Neuronal stem cell (in vitro differentiated cells): ENCODE measurements at places on chromosomes 11 and 22.

GRCh38 chr11:12587333-12587991 lies 86.8 kb upstream of the TEAD1 start:
- DNase-seq, result no peak

- DNase-seq, result no peak
Observed at GRCh38 chr11:113593698-113594308, 112.3 kb downstream of the TMPRSS5 start.

DNA sequence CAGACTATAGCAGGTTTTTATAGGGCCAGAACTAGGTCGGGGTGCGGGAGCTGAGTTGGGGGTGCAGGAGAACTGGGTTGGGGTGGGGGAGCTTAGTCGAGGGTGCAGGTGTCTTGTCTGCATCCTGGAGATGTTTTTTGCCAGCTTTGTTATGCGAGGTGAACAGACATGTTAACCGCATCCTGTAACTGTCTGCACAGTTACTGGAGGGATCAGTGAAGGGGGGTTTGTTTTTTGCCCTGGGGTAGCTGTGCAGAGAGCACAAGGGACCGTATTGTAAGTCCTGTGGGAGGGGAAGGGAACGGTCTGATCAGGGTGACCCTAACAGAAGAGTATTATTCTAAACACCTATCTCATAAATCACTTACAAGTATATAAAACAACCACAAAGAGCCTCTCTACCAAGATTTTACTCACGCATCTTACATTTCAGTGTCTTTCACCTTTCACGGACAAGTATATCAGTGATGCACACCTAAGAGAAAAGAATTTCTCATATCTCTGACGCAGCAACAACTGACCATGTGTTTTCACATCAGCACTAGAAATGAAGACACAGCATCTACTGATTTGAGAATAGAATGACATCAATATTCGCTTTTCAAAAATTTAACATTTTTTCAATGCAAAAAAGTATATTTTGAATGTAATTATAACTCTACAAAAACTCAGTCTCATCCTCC lies 20.8 kb downstream of the ZNF195 start:
- DNase-seq, result no peak

DNA sequence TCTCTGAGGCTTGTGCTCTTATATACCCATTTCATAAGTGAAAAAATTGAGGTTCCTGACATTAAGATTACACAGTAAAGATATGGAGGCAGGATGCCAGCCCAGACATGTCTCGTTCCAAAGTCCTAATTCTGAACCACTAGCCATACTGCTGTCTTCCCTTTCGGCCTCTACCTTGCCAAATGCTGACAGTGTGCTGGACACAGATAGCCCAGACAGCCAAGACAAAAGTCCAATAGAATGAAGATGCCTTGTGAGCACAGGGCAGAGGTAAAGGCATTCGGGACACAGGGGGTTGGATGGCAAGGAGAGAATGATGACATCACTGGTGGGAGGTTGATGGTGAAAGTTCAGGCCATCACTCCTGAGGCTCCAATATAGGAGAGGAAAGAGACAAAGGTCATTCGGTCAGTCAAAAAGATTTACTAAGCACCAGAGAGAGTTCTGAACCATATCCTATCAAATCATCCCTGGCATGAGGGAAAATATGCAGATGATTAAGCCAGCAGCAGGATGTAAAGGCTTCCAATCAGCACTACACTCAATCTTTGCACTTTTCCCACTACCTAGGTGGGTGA lies 174.0 kb upstream of the MTMR2 start:
- no peak for DNase-seq

GRCh38 chr22:45131749-45132148 lies 32.0 kb upstream of the NUP50 start:
- DNase-seq, result no peak

DNA sequence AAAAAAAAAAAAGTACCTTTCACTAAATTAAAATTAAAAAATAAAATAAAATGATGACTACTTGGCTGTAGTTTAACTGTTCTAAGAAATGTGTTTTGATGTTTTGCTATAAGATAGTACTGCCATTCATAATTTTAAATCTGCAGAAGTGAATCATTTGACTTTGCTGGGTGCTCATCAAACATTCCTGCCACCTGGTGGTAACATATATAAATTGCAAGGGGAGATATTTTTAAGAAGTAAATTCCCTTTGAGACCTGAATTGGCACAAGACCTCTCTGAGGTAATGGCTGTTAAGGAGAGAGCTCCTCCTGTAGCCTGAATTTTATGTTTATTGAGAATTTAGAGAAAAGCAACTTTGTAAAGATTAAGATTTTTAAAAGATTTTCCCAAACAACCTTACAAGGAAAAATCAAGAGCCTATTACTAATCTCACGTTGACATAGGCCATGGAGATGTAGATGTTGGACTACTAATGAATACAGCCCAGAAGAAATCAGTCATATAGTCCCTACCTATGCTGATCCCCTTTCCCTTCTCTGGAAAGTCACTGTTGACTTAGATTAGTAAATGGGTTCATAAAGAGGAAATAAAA lies 11.9 kb upstream of the NARS2 start:
- no peak for DNase-seq

DNA sequence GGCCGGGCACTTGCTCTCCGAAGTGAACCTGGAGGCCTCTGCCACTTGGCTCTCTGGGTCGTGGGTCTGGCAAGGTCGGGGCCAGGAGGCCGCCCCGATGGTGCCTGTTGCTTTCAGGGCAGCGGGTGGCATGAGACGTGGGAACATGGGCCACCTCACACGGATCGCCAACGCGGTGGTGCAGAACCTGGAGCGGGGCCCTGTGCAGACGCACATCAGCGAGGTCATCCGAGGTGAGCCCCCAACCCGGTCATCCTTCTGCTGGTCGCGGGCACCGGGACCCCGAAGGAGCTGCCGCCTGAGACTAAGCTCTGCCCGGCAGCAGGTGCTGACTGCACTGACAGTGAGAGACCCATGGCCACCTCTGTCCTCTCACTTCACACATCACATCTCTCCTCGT lies 40.0 kb downstream of the SBF1 start:
- no peak for DNase-seq

DNA sequence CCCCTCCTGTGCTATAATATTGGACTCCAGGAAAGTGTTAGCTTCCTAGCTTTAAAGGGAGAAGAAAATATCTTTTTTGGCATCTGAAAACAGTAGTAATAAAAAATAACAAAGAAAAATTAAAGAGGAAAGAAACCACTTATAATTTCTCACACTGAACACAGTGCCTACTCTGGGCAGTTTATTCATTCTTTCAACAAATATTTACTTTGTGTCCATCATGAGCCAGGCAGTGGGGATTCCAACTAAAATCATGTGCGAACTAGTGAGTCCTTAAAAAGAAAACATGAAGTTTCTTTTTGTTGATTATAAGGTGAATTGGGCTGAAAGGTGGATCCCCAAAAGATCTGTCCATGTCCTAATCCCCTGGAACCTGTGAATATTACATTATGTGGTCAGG lies 16.0 kb upstream of the ELF5 start:
- DNase-seq, result no peak

DNA sequence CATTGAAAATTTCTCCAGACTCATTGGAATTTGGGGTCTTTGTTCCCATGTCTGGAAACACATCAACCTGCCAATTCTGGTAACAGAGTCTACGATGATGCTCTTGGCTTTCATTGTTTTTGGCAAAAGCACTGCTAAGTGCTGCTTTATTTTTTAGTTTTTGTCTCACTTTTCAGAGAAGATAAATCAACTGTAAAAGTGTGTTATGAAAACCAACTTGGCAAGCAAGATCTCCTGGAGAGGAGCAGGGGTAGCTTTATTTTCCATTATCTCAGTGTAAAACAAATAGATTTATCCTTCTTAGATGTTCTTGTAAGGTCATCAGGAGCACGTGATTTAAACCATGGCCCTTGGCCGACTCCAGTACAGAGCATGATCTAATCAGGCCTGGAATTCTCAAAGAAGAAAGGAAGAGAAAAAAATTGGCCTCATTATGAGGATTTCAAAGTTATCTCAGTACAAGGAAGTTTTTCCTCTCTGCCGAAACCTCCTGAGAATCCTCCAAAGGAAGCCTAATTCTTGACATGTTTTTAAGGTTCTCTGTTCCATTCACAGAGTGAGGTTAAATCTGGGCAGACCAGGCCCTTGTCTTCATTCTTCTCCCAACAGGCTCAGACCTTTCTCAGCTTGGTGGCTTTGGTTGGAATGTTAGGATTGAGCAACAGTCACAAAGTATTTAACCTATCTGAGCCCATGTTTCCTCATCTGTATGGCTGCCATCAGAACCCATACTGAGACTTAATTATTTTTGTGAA lies 16.4 kb upstream of the PAMR1 start:
- no peak for DNase-seq

GRCh38 chr11:85672105-85672902 lies 7.4 kb upstream of the CREBZF start:
- DNase-seq, result no peak

DNA sequence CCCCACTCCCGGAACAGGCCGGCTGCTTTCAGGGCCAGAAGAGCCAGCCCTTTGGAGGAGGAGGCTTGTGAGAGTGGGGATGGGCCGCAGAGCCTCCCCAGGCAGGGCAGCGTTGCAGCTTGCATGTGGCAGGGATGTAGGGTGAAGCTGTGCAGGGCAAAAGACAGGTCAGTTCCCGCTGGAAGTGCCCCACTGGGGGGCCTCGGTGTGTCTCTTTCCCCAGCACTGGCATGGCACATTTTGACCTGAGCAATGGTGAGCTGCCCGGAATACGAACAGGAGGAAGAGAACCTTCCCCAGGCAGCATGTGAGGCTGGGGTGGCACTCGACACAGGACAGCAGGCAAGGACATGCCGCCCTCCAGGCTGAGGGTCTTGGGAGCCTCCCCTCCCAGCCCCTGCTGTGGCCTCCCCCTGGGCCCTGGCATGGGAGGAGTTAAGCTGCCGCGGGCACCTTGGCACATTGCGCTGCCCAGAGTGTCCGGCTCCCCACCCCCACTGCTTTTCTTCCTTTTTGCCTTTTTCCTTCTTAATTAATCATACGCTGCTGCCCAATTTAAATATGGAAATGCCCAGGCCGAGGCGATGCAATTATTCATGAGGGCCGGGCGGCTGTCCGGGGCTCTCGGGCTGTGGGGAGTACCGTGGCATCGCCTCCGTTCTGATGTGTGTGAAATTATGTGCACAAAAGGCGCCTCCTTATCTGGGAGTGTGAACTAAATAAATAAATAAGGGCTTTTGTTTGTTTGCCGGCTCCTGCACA lies 76.0 kb upstream of the WNT7B start:
- DNase-seq, result no peak

DNA sequence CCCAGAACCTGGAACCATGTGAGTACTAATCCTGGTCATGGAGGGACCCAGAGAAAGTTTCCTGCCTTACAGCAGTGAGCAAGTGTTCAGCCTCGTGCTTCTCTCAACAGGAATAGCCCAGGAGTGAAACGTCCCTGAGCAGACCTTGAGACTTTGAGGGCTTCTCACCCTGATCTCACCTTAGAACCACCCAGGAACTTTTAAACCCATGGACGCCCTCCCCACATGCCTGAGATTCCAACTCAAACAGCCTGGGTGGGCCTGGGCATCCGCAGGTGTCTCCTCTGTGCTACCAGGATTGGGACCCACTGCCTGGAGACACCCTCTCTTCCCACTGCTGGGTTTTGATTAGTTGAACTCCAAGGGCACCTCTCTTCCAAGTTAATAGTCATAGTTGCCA lies 297.2 kb downstream of the NTM start:
- DNase-seq, result no peak
